ENCODE measurements at places on chromosomes 1 and 21. TPM values are rescaled to one million over a fixed set of nuclear protein-coding genes. Genes with fewer than 3 reads are reported as not detected.

Gene GABRD
- 0.12 TPM for total RNA-seq

Gene GADD45A
- total RNA-seq = 62.1 TPM

Gene C1orf87
- total RNA-seq = not detected

Gene ANKRD45
- not detected for total RNA-seq

Gene RGS1
- not detected for total RNA-seq

Gene PRAMEF11
- not detected for total RNA-seq
